ENCODE measurements at places on chromosomes 2 and 18.

DNA sequence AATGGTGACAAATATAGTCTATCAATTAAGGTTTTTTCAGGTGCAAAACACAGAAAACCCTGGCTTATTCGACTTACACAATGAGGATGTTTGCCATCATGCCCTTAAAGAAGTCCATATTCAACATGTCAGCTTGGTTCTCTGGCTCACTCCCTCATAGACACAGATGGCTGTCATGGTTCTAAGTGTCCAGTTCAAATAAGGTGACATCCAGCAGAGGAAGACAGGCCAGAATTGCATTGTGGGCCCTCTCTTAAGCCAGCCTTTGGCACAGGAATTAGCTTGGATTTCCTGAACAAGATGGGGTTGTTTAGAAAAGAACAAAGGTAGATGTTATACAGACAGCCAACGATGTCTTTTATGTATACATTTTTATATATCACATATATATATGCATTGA, 18.7 kb upstream of the SLC1A4 start:
- no peaks in the 10 kb centered on the region for H3K27me3 ChIP-seq
- no peak overlapping the region for H3K4me3 ChIP-seq
- no peak for ATAC-seq
- no peak overlapping the region for H3K27ac ChIP-seq
- H3K36me3 ChIP-seq = no peaks in the 10 kb centered on the region

DNA sequence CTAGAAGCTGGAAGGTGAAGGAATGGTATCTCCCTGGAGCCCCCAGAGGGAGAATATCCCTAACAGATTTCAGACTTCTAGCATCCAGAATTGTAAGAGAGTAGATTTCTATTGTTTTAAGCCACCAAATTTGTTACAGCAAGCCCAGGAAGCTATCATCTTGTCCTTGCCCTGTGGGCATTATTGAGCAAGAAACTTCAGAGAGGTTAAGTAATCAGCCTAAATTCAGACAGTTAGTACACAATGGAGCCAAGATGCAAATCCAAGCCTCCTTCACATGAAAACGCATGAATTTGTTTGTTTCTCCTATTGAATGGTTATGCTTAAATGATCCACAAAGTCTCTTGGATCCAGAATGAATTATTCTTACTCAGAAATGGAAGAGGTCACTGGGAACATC, 55.2 kb upstream of the TRIB2 start:
- H3K4me1 ChIP-seq = peaks cover 11% of the 10 kb centered on the region
- no peak overlapping the region for H3K27ac ChIP-seq
- no peaks in the 10 kb centered on the region for H3K27me3 ChIP-seq
- H3K4me3 ChIP-seq = no peak overlapping the region
- no peaks in the 10 kb centered on the region for H3K36me3 ChIP-seq
- no peak for ATAC-seq

GRCh38 chr2:197839856-197840255, 35.5 kb downstream of the PLCL1 start:
- H3K27me3 ChIP-seq = no peaks in the 10 kb centered on the region
- H3K4me3 ChIP-seq = peak overlapping the region; percentile 74
- no peaks in the 10 kb centered on the region for H3K36me3 ChIP-seq
- peaks cover 18% of the 10 kb centered on the region for H3K4me1 ChIP-seq

DNA sequence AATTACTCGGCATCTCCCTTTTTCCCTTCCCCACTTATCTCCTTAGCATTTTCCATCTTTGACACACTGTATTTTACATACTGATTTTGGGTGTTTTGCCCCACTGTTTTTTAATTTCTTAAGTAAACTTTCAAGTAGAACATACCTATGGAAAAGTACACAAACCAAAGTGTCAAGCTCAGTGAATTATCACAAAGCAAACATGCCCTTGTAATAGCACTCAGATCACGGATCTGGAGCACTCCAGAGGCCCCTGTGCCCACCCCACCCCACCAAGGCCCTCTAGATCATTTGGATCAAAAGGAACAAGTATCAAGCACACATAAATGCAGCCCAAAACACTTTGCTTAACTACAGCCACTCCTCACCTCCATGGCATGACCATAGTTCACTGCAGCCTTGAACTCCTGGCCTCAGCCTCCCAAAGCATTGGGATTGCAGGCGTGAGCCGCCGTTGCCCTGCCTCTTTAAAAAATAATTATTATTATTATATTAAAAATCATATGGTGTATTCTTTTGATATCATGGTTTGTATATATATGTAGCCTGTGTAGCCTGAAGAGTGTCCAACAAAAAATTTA, 38.1 kb downstream of the FER1L5 start:
- H3K36me3 ChIP-seq = no peaks in the 10 kb centered on the region
- no peak overlapping the region for H3K4me3 ChIP-seq
- peaks cover 8% of the 10 kb centered on the region for H3K27me3 ChIP-seq
- no peak for ATAC-seq
- no peak overlapping the region for H3K27ac ChIP-seq
- H3K4me1 ChIP-seq = peaks cover 4% of the 10 kb centered on the region
